ENCODE measurements at places on chromosomes 2 and 18.

DNA sequence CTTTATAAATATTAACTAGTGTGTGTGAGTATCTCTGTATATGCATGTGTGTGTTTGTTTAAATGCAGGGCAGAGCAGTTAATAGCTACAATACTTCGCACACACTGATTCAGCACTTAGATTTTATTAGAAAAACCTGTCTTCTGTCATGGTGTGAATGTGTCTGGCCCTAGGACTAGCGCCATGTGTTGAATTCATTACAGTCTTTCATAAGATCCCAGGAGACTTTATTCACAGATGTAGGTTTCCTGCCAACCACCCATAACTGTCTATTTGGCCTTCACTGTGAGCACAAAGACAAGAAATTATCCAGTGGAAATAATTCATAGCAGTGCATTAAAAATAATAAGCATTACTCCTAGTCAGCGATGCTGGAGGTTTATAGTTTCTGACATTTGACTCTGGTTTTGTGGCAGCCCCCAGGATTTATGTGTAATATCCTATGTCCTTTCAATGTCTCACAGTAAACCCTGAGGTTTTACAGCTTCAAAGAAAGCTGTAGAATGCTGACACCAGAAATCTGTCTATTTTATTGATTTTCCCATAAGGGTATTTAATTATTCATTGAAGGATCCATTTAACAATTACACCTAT lies 93.9 kb downstream of the ZNF804A start:
- DNase-seq: no peak

GRCh38 chr2:240637901-240638345 lies 12.6 kb downstream of the GPR35 start:
- no peak for DNase-seq

DNA sequence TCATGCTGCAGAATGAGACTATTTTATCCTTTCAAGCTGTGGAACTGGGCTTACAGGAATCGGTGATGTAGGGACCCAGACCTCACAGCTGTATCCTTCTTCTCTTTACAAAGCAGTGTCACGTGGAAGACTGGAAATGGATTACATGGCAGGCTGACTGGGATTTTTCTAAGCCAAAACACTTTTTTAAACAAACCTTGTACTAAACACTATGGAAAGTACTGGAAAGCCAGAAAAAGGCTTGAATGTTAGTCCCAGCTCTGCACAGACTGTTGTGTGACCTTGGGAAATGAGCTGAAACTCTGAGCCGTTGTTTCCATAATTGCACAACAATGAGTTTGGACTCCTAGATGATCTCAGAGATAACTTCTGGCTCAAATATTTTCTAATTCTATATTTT lies 7.6 kb upstream of the ADAM23 start:
- no peak for DNase-seq

GRCh38 chr2:218732052-218732760 lies 21.6 kb downstream of the TTLL4 start:
- DNase-seq: no peak

DNA sequence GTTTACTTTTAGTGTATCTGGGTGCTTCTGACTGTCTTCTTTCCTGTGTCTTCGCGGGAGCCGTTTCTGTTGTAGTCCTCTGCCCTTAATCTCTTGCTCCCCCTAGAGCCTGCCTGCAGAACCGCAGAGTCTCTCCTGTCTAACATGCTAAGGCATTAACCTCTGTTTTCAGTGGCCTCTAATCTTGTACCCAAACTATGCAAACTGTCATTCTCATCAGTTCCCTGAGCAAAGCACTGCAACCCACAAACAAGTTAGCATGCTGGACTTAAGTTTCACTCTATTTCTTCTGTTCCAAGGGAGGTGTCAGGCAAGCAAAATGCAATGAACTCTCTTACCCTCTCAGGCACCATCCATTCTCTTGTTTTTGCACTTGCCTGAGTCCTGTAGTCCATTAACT lies 138.4 kb downstream of the OTX1 start:
- DNase-seq: no peak

Measured in SJSA1 (cell line).